DND-41 (cell line): ENCODE measurements at places on chromosomes 2 and 18.

DNA sequence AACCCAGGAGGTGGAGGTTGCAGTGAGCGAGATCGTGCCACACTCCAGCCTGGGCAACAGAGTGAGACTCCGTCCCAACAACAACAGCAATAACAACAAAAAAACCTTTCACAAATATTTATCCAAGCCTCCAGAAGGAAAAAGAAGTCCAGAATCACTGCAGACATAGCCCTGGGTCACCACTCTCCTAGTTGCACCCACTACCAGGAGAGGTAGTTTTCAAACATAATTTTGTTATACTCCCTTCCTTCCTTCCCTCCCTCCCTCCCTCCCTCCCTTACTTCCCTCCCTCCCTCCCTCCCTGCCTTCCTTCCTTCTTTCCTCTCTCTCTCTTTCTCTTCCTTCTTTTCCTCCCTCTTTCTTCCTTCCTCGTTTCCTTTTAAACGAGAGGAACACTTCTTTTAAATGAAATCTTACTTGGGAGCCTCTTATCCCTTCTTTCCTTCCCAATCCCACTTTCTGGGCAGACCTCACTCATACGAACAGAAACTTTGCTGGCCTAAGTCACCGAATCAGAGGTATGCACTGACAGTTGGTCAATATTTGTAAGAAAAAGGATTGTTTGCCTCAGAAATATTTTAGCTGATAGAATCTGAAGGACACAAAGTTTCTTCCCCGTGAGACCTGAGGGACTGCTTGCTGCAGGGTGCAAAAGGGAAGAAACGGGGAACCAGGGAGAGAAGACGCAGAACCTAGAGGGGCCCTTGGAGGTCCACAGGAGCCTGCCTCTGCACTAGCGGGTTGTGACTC is 88.1 kb upstream of the AGAP1 start:
- H3K4me3 ChIP-seq = no peak overlapping the region
- no peaks in the 10 kb centered on the region for H3K4me1 ChIP-seq
- H3K27me3 ChIP-seq = peaks cover 3% of the 10 kb centered on the region
- no peak for DNase-seq
- no peaks in the 10 kb centered on the region for H3K36me3 ChIP-seq

- H3K36me3 ChIP-seq = peaks cover 28% of the 10 kb centered on the region
- no peaks in the 10 kb centered on the region for H3K27me3 ChIP-seq
These were observed 165.0 kb downstream of the ANTXR1 start for GRCh38 chr2:69177785-69178636.

DNA sequence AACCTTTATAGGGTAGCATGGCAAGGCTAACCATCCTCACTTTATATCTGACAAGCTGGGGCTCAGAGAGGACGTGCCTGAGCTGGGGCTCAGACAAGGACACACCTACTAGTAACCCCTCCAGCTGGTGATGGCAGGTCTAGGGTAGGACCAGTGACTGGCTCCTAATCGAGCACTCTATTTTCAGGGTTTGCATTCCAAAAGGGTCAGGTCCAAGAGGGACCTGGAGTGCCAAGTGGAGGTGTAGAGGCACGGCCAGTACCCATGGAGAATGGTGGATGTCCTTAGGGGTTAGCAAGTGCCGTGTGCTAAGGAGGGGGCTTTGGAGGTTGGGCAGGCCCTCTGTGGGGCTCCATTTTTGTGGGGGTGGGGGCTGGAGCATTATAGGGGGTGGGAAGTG is 1.2 kb upstream of the DES start:
- no peak for DNase-seq
- H3K27me3 ChIP-seq = peaks cover 10% of the 10 kb centered on the region
- H3K4me3 ChIP-seq = no peak overlapping the region

DNA sequence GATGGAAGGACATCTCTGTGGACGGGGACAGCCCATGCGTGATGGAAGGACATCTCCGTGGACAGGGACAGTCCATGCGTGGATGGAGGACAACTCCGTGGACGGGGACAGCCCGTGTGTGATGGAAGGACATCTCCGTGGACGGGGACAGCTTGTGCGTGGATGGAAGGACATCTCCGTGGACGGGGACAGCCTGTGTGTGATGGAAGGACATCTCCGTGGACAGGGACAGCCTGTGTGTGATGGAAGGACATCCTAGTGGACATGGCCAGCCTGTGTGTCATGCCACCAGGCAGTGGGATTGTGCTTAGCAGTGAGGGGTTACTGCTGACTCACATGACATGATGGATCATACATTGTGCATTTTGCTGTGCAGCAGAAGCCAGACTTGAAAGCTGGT is 30.0 kb upstream of the NFATC1 start:
- H3K27me3 ChIP-seq = no peaks in the 10 kb centered on the region
- H3K4me3 ChIP-seq = no peak overlapping the region
- no peak overlapping the region for H3K27ac ChIP-seq
- DNase-seq = no peak
